ENCODE measurements at places on chromosomes 2 and 18. TPM values are rescaled to one million over a fixed set of nuclear protein-coding genes. Genes with fewer than 3 reads are reported as not detected.

GRCh38 chr2:216909541-216910210, 49.8 kb upstream of the TNP1 start:
- no peak for DNase-seq

GRCh38 chr2:44560352-44560751, 198.6 kb downstream of the CAMKMT start:
- DNase-seq: no peak

GRCh38 chr2:106057206-106057605, 136.9 kb downstream of the UXS1 start:
- DNase-seq: no peak

DNA sequence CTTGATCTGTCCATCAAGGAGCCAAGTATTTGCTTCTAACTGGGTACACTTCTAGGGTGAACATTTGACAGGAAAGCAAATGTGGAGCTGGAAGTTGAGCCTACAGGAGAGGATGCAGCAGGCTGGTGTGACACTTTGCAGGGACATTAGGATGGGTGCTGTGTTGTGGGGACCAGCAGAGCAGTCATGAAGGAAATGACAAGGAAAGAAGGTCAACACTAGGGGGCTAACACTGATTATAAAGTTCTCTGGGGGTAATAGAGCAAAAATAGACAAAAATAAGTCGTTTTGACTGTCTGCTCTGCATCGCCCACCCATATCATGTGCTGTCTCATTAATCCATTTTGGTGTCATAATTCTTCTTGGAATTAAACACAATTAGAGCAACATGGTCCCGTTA, 652.4 kb downstream of the STK39 start:
- DNase-seq: no peak

DNA sequence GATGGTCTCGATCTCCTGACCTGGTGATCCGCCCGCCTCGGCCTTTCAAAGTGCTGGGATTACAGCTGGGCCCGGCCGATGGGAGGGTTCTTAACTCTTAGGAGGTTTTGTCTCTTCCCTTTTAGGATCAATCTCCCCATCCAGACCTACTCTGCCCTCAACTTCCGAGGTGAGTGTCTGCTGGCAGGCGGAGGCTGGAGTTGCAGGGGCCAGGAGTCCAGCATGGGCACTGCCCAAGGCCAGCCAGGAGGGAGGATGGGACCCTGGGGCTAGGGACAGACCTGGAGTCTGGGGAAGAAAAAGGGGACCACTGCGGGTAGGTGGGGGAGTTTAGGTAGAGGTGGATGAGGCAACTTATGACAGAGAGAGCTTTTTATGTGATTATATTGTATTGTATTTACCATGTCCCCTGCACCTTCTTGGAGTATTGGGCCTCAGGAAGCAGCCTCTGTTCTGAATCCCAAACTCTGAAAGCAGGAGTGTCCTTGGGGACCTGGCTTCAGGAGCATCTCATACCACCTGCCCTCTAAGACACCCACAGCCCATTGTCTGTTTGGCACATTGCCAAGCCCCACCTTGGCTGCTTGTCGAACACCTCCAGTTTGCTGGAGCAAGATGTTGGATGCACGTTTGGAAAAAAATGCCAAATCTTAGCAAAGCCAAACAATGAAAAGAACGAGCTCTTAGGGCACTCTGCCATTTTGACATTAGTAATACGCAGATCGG, 5.6 kb downstream of the DES start:
- DNase-seq: no peak

TXNDC2 gene
- not detected for total RNA-seq

DNA sequence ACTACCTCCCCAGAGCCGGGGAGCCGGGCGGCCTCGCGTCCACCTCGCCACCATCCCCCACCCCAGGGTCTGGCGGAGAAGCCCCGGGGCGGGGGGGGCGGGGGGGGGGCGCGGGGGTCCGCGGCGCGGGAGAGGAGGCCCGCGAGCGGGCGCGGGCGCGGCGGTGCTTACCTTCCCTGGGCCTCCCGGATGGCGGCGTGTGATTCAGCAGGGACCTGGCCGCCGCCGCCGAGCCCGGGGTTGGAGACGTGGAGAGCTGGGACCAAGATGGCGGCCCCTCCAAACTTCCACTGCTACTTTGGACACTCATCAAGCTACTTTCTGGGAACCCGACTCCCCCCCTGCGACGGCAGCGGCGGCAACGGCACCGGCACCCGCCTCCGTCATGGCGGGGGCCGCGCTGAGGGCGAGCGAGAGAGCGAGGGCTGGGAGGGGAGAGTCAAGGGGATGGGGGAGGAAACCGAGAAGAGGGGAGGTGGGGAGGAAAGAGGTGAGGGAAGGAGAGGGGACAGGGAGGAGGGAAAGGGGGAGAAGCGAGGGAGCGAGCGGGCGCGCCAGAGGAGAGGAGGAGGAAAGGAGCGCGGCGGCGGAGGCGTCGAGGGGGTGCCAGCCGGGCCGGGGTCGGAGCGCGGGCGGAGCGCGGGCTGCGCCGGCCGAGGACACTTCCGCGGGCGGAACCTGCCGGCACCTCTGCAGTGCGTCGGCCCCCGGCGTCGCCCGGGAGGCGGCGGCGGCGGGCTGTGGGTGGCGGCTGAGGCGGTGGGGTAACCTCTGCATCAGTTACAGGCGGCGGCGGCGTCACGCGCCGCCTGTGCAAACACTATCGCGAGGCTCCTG, at the start of gene TLK1:
Gene TLK1, minus strand, starts transcription at position 775 of the 837 bp plus-strand sequence. Its CDS starts 465 bp downstream, at position 310.
- DNase-seq: no peak

GRCh38 chr2:3633982-3634595, 23.9 kb upstream of the ALLC start:
- DNase-seq: no peak

- no peak for DNase-seq
Measured at GRCh38 chr2:215753808-215754207, 259.5 kb downstream of the MREG start.

SCN2A gene
- 0.07 TPM for total RNA-seq

CYS1 gene
- 20.8 TPM for total RNA-seq
